ENCODE measurements at places on chromosomes 7 and 10. TPM values are rescaled to one million over a fixed set of nuclear protein-coding genes. Genes with fewer than 3 reads are reported as not detected.

The WNT2 gene
- 0.63 TPM for total RNA-seq

The TEX36 gene
- total RNA-seq: not detected

The CALHM2 gene
- total RNA-seq: 31.4 TPM

The C10orf53 gene
- total RNA-seq: not detected

The KIF11 gene
- total RNA-seq: 5.7 TPM

The GLI3 gene
- total RNA-seq: 4.9 TPM

The SRRM3 gene
- total RNA-seq: 0.94 TPM

Data from bronchial smooth muscle cell (primary cell).